Ascending aorta (tissue), 2 donors: ENCODE measurements at places on chromosomes 3 and 15. TPM values are rescaled to one million over a fixed set of nuclear protein-coding genes. Genes with fewer than 3 reads are reported as not detected.

Gene C3orf49
- total RNA-seq, result not detected

GRCh38 chr3:36511791-36512486 is 131.6 kb downstream of the STAC start:
- no peaks in the 10 kb centered on the region for H3K4me1 ChIP-seq
- no peak overlapping the region for H3K27ac ChIP-seq
- peaks cover 13% of the 10 kb centered on the region for H3K36me3 ChIP-seq
- H3K4me3 ChIP-seq, result no peak overlapping the region
- no peaks in the 10 kb centered on the region for H3K27me3 ChIP-seq

DNA sequence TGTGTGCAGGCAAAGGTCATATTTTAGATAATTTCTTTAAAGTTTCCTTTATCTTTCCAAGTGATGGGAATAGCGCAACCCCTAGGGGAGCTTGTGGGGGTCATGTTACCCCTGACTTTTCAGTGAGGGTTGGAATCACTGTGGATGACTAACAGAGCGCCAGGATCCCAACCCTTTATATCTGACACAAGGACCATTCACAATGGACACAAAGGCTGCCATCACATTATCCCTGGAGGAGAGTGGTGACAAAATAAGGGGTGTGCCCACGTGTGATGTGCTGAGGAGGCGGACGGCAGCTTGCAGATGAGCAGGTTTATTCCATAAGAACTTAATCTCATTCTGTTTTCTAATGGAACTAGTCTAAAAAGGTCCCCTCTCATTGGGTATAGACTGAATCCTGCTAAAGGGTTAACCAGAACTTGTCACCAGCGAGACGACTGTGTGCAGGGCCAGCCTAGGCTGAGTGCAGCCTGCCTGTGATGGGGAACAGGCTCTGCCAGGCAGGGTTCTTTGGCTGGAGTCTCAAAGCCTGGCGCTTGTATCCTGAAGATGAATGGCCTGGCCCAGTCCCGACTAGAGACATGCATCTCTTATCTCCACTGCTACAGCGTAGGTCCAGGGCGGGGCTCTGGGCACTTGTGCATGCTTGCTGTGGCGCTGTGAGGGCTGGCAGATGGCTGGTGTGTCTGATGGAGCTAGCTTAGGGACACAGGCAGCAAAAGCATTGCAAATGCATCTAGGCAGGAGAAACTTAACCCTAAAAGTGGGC is 50.2 kb downstream of the CHDH start:
- H3K27ac ChIP-seq, result no peak overlapping the region
- no peaks in the 10 kb centered on the region for H3K27me3 ChIP-seq
- no peak for DNase-seq

DNA sequence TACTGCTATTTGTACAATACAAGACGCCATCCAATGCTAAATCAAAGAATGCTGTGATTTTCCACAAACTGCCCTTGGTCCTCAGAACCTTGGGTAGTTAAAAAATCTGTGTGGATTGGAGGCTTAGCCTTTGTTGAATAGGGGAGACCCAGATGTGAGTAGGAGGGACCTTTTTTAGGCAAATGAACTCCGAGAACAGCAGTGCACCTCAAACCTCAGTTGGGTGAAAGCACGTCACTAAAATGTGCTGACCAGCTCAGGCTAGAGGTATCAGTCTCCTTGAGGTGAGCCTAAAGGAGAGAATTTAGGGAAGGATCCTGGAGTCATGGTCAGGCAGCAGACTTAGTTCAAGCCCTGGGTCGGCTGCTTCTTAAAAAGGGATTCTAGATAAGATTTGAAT is 200.7 kb downstream of the SOX2 start:
- H3K4me1 ChIP-seq, result no peaks in the 10 kb centered on the region
- no peak overlapping the region for H3K27ac ChIP-seq
- no peaks in the 10 kb centered on the region for H3K36me3 ChIP-seq
- no peak for DNase-seq

GRCh38 chr3:170862618-170863374 is 7.2 kb downstream of the RPL22L1 start:
- H3K36me3 ChIP-seq, result peaks cover 16% of the 10 kb centered on the region
- H3K27me3 ChIP-seq, result no peaks in the 10 kb centered on the region
- H3K4me1 ChIP-seq, result peaks cover 4% of the 10 kb centered on the region
- no peak overlapping the region for H3K4me3 ChIP-seq
- DNase-seq, result no peak
- no peak overlapping the region for H3K27ac ChIP-seq

Gene INSYN1
- 13.0 TPM for total RNA-seq

GRCh38 chr3:14329116-14329830 is 73.1 kb upstream of the SLC6A6 start:
- H3K27me3 ChIP-seq, result no peaks in the 10 kb centered on the region
- H3K4me1 ChIP-seq, result no peaks in the 10 kb centered on the region
- no peaks in the 10 kb centered on the region for H3K36me3 ChIP-seq
- H3K4me3 ChIP-seq, result no peak overlapping the region
- DNase-seq, result no peak

DNA sequence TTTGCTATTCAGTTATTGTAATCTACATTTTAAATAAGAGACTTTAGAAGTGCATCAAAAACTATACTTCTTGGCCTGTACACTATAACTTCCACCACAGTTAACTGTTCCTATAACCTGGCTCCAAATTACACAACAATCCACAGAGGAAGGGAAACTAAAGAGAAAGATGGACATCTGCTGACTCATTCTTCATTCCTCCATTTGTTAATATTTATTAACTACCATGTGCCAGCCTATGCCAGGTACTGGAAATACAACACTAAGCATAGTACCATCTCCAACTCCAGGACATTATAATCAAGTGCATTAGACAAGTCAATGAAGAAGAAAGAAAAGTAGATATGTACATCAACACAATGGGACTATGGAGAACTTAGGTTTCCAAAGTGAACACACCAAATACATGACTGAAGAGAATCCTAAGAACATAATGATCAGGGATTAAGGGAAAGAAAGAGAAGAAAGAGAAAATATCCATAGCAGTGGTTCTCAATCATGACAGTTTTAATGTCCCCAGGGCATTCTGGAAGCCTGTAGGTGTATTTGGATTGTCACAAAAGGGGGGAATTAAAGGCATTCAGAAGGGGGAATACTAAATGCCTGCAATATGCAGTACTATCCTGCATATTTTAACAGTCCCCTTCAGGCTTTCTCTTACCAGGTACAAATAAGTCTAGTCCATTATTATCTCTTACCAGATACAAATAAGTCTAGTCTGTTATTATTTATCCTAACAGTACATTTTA is 8.9 kb downstream of the ICE2 start:
- H3K36me3 ChIP-seq, result peaks cover 19% of the 10 kb centered on the region
- H3K27ac ChIP-seq, result no peak overlapping the region
- H3K27me3 ChIP-seq, result no peaks in the 10 kb centered on the region
